ENCODE measurements at places on chromosomes 12 and 14.

- no peak for DNase-seq
Measured at GRCh38 chr14:61264651-61265050, 16.5 kb downstream of the TMEM30B start.

GRCh38 chr12:85804663-85805062 is 31.5 kb downstream of the RASSF9 start:
- DNase-seq, result no peak

DNA sequence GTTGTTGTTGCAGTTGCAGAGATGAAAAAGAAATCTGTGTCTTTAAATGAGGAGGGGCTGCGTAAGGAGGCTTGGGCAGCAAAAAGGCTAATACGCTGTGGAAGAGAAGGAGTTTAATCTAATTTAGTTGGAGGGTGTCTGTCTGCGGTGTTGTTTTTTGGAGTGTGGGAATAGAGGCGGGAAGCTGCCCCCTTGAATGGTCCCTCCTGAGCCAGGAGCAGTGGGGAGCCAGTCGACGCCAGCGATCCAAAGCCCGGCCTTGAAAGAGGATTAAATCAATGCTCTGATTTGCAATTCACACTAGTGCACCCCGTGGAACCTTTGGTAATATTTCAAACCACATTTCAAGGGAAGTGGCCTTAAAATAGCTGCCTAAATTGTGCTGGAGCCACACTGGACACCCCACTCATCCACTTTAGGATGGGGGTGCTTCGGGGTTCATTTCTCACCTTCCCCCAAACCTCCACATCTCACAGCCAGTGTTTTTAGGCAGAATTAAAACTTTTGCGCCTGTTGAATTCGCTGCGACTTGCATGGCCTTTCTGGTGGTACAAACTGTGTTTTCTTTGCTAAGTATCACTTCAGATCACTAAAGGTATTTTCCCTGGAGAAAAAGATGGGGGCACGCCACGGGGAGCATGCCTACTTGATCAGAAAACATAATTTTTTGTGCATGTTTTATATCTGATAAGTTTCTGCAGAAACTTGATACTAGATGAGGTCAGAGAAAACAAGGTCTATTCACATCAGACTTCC is 4.1 kb upstream of the FZD10 start:
- DNase-seq, result no peak

DNA sequence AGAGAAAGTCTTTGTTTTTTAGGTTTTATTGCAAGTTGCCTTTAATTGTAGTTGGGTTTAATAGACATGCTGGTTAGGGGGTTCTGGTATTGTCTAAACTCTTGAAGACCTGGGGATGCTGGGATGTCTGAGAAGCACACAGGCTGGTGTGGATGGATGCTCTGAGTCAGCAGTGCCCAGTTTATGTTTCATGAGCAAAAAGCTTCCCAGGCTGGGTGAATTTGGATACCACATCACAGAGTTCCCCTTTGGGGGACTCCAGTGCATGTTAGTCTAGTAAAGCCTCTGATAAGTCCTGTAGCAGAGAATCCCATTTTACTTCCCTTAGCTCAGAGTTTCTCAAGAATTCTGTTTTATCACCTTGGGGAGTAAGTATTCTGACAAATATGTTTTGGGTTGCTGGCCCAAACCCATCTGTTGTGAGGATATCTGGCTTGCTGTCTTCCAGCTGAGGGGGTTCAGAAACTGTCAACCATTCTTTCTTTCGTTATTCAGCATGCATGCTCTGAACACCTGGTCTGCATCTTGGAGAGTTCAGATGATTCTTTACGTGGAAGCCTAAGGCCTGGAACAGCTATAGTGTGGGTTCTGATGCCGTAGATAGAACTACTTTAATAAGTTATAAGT is 509.1 kb downstream of the VRK1 start:
- DNase-seq, result no peak

DNA sequence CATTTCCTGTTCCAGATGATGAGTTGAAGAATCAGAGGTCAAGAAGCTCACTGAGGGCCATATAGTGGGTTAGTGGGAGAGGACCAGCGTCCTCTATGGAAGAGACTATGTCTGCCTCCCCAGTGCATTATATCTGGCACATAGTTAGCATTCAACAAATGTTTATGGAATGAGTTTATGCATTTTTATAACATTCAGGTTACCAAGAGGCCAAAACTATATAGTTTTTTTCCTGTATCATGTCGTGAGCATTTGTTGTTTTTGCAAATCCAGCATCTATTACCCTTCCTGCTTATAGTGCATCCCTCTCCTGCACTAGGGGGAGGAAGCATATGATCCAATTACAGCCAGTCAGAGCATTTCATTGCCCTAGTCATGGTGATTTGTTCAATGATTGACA is 60.6 kb downstream of the SUDS3 start:
- DNase-seq, result no peak

DNA sequence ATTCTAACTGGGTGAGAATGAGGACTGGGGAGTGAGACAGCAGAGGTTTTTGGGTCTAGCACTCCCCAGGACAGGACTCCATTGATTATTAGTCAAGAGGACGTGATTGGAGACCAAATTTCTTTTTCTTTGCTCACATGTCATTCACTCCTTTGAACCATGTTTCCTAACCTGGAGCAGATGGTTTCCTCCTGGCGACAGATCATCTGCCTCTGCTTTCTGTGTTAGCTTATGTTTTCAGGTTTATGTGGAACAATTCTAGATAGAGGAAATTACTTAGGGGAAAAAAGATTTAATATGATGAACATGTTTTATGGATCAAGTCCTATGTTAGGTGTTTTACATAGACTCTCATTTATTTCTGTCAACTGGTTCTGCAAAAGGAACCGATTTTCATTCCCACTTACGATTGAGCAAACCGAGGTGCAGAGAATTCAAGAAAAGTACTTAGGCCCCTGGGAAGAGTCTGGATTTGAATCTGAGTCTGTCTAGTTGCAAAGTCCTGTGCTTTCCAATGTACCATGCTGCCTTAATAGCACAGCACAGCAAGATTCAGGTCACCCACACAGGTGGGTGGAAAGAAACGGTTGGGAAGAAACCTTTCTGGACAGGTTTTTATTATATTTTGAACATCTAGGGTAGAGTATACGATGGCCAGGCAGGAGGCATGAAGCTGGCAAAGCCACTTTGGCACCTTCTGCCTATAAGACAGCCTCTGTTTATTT is 30.8 kb downstream of the SMOC1 start:
- DNase-seq, result no peak

- DNase-seq, result peak; percentile 44
Measured at GRCh38 chr14:20438664-20439063, 2.7 kb upstream of the KLHL33 start.

GRCh38 chr12:58301038-58301729 is 359.8 kb downstream of the ATP23 start:
- DNase-seq, result no peak

DNA sequence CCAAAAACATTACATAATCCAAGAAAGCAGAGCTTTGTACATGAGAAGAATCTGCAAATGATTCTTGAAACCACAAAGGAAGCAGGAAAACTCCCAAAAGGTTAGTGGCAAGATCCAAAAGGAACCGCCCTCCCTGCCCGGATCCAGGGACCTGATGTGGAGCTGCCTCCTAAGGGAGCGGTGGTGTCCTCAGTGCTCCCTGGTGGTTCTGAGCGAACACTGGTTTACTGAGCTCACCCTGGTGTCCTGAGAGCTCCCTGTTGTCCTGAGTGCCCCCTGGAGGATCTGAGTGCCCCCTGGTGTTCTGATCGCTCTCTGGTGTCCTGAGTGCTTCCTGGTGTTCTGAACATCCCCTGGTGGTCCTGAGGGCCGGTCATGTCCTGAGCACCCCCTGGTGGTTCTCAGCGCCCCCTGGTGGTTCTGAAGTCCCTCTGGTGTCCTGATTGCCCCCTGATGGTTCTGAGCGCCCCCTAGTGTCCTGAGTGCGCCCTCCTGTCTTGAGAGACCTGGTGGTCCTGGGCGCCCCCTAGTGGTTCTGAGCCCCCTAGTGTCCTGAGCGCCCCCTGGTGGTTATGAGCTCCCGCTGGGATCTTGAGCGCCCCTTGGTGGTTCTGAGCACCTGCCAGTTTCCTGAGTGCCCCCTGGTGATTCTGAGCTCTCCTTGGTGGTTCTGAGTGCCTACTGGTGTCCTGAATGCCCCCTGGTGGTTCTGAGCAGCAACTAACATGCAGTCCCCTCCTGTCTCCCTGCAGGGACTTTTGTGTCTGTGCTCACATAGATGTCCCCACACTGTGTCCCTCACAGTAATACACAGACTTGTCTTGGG is 891.1 kb downstream of the TMEM121 start:
- peak; percentile 87 for DNase-seq

- no peak for DNase-seq
Measured at GRCh38 chr12:115574826-115575225, 702.7 kb downstream of the MED13L start.

DNA sequence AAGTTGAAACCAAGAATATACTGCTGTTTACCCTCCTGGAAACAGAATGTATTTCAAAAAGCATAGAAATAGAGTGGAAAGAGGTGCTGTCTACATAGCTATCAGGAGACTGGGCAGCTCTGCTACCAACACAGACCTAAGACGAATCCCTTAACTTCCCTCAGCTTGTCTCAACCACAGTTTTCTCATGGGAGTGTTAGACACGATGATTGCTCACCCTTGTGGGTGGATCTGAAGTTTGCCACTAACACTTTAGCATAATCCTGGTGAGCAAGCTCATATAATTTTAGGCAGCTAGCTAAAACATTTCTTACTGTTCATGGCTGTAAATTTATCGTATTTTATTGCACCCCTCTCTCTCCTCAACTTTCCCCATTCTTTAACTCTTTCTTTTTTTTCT is 38.5 kb downstream of the C12orf75 start:
- peak; percentile 68 for DNase-seq

DNA sequence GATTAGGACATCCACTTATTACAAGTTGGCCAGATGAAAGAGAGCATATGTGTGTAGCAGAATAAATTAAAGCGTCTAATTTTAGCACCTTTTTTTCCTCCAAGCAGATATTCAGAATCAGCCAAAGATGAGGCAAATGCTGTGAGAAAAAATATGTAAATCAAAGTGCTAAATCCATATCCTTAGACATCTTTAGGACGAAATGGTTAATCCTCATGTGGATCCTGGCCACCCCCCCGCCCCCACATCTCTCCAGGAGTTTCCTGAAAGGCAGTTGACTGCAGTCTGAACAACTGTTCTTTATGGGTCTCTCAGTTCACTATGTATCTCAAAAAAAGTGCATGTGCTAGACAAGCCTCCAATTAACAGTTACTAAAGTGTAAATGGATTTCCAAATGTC is 1768.1 kb upstream of the SEL1L start:
- DNase-seq, result no peak

- peak; percentile 85 for DNase-seq
Measured at GRCh38 chr12:108734200-108734906, 3.0 kb upstream of the CORO1C start.

DNA sequence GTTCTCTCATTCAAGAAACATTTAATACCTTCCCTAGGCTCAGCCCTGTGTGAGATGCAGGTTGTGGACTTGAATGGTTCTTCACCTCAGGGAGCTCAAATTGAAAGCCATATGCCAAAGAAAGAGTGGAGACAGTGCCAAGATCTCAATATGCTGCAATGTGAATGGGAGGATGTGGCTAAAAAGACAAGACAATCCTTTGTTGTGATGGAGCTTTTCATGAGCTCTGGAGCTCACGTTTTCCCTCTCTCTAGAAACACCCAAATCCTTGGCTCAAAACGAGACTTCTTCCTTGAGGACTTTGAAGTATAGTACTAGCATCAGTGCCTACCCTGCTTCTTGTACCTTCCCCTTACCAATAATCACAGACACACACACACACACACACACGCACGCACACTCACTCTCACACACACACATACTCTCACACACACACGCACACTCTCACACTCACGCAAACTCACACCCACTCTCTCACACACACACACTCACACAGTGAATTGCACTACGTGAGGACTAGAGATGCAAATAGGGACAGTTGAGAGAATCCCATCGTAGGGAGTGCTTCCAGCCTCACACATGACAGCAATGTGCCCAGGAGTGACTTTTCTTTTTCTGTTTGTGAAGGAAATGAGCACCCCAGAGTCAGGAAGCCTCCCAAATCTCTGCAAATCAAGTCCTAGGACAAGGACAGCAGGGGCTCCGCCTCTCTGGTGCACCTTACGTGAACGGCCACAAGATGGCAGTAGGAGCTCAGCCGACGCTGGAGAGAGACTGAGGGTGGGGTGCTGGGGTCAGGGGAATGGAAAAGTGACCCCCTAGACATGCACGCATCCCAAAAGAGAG is 231.4 kb downstream of the PCNX1 start:
- peak; percentile 60 for DNase-seq

DNA sequence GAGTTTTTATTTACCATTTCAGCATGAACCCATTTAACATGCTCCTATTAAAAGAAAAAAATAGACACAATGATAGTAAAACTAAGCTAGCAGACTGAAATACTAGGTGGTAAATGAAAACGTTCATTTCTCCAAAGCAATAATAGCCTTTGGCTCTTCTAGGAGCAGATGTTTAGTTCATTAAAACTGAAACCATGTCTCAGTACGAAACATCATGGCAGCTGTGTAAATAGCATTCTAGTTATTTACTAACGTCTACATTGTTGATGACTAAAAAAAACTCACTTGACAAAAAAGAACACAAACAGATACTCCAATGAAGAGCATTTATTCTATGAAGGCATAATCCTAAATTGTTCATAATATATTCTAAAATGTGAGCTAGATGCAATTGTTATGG is 17.9 kb downstream of the RECQL start:
- no peak for DNase-seq

- peak; percentile 32 for DNase-seq
Measured at GRCh38 chr12:9334041-9334692, 126.0 kb upstream of the PZP start.

DNA sequence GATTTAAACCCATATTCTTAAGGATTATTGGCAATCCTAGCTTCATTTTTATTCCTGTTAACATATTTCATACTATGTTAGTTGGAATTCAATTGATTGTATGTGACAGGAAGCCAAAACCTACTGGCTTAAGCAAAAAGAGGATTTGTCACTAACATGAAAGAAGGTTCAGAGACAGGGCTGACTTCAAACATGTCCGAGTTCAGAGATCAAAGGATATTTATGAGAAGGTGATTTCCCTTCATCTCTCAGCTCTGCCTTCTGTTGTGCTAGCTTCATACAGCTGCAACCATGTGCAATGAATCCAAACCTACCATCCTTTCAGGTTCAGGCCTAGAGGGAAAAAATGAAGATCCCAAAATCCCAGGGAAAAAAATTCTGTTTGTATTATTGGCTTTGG is 349.7 kb downstream of the ATP23 start:
- no peak for DNase-seq

All from NB4 (cell line).